ENCODE measurements at places on chromosomes 1 and 21. TPM values are rescaled to one million over a fixed set of nuclear protein-coding genes. Genes with fewer than 3 reads are reported as not detected.

DNA sequence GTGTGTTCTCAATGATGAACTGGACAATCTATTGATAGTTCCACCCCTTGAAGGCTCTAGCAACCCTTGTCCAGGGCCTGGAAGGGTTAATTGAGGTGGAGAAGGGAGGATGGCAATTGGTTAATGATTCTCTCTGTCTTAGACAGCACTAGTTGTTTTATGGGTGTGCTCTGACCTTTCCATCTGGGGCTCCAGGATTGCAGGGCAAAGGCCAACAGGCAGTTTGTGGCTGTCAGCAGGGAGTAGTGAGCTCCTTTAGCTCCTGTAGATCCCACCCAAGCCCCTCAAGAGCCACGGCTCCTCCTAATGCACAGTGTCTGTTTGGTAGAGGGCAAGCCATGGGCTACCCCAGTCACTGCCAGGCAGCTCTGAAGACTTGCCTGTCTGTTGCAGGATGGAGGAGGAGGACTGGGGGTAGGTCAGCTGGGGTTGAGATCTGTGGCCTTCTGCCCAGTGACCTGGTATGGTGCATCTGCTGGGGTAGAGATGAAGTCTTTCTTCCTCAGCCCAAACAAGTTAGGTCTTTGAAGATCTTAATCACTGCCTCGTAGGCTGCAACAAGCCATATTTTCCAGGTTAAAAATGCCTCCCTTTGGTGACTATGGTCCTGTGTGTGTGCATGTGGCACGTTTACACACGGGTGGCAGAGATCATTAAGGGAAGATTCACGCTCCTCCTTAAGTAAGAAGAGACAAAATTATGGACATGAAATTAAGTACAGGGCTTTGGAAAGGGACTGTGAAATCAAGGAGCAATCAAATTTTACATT lies 7.7 kb downstream of the MROH7 start:
- no peaks in the 10 kb centered on the region for H3K36me3 ChIP-seq
- no peak overlapping the region for H3K27ac ChIP-seq

GRCh38 chr1:24161270-24161669 lies 18.3 kb upstream of the IL22RA1 start:
- no peaks in the 10 kb centered on the region for H3K27me3 ChIP-seq
- no peaks in the 10 kb centered on the region for H3K36me3 ChIP-seq
- H3K27ac ChIP-seq: no peak overlapping the region
- DNase-seq: no peak
- H3K4me1 ChIP-seq: no peaks in the 10 kb centered on the region

- H3K27me3 ChIP-seq: peaks cover 5% of the 10 kb centered on the region
- H3K27ac ChIP-seq: no peak overlapping the region
- no peak overlapping the region for H3K4me3 ChIP-seq
- H3K36me3 ChIP-seq: no peaks in the 10 kb centered on the region
- H3K4me1 ChIP-seq: no peaks in the 10 kb centered on the region
- no peak for DNase-seq
Measured at GRCh38 chr1:161267321-161267720, 8.8 kb downstream of the PCP4L1 start.

DNA sequence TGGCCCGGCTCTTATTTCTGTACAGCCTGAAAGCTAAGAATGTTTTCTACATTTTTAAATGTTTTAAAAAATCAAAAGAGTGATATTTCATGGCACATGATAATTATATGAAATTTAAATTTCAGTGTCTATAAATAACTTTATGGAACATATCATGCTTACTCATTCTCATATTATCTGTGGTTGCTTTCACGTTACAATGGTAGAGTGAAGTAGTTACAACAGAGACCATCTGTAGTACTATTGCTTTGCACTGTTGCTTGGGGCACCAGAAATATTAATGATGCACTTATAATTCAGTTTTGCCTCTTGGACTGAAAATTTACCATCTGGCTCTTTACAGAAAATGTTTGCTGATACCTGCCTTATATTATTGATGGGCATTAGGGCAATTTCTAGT lies 481.6 kb downstream of the PLPP3 start:
- H3K4me3 ChIP-seq: no peak overlapping the region
- H3K36me3 ChIP-seq: no peaks in the 10 kb centered on the region
- no peak overlapping the region for H3K27ac ChIP-seq

DNA sequence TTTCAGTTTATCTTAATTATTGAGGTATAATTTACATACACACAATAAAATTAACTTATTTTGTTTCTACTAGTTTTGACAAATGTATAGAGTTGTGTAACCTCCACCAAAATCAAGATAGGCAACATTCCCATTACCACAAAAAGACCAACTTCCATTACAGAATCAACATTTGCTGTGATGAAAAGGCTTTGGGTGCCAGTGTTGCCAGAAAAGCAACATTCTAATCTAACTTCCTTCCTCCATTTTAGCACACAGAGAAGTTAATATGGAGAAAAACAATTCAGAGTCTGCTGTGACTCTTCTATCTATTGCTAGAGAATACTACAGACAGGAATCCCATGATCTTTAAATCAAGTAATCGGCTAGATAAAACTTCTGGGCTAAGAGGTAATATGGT lies 245.3 kb downstream of the RERE start:
- no peak overlapping the region for H3K4me3 ChIP-seq
- H3K4me1 ChIP-seq: peaks cover 16% of the 10 kb centered on the region
- no peak for DNase-seq
- H3K36me3 ChIP-seq: no peaks in the 10 kb centered on the region
- no peaks in the 10 kb centered on the region for H3K27me3 ChIP-seq
- H3K27ac ChIP-seq: no peak overlapping the region

GRCh38 chr1:69513601-69514000 lies 54.1 kb upstream of the LRRC7 start:
- no peak for DNase-seq
- no peaks in the 10 kb centered on the region for H3K27me3 ChIP-seq
- no peak overlapping the region for H3K27ac ChIP-seq

GRCh38 chr1:151619489-151620093 lies 7.7 kb downstream of the SNX27 start:
- H3K4me3 ChIP-seq: no peak overlapping the region
- no peak for DNase-seq
- H3K4me1 ChIP-seq: peaks cover 17% of the 10 kb centered on the region
- H3K27ac ChIP-seq: no peak overlapping the region
- H3K36me3 ChIP-seq: no peaks in the 10 kb centered on the region

DNA sequence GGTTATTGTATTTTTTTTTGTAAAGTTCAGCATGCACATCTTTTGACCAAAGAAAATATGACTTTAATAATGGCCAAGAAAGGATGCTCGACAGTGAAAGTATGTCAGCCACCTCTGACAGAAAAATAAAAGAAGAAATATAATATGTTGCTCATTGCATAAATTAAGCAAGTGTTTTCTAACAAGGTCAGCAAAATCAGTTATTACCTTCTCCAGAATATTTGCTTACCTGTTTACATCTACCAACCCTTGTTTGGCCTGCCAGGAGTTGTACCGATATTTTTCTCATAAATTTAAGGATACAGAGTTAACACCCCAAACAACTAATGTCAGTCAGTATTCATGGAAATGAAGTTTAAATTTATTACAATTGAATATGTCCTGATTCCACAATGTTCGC lies 685.4 kb downstream of the PLA2G4A start:
- DNase-seq: no peak
- no peaks in the 10 kb centered on the region for H3K36me3 ChIP-seq
- no peak overlapping the region for H3K4me3 ChIP-seq
- H3K27me3 ChIP-seq: no peaks in the 10 kb centered on the region
- H3K27ac ChIP-seq: no peak overlapping the region

DNA sequence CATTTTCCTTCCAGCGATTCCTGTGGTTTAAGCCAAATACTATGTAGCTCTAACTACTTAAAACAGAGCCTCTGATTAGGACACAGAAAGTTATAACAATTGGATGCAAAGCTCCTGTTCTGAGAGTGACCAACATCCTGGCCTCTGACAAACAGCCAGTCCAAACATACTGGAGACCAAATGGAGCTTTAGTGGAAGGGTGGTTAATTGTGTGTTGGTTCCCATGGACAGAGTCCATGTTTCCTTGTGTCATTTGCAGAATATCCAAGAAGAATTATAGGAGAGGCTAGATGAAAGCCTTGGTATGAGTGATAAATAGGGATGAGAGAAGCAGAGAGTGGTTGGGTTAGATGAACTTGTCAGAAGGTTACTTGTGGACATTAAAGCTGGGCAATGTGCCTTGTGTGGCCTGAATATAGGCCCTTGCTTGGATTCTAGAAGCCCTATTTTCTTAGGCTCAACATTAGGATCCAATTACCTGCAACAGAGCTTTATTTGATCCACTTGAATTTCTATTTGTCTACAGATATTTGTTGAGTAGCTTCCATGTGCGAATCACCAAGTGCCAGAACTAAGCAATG lies 180.5 kb upstream of the GORAB start:
- H3K36me3 ChIP-seq: no peaks in the 10 kb centered on the region
- H3K27ac ChIP-seq: no peak overlapping the region
- H3K27me3 ChIP-seq: peaks cover 19% of the 10 kb centered on the region
- no peak for DNase-seq

GRCh38 chr1:51792864-51793263 lies 85.7 kb downstream of the NRDC start:
- no peak for DNase-seq
- peaks cover 57% of the 10 kb centered on the region for H3K36me3 ChIP-seq
- H3K4me3 ChIP-seq: no peak overlapping the region
- peak overlapping the region; percentile 42 for H3K27ac ChIP-seq
- H3K27me3 ChIP-seq: no peaks in the 10 kb centered on the region
- peaks cover 10% of the 10 kb centered on the region for H3K4me1 ChIP-seq

DNA sequence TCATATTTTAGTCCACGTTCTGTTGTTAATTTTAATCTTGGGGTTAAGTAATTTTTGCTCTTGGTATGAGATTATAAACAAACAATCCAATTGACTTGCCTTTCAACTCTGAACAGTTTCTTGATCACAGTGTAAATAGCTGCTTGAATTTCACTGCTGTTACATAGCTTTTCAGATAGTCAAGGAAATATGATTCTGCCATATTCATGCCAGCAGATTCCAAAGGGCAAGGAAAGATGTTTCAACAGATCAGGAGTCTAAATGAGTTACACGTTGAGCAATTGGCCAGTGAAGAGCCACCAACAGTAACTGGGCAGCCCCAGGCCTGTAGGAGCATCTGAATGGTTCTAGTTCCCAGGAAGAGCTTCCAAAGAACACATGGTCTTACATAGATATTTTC lies 93.6 kb downstream of the LEPR start:
- H3K36me3 ChIP-seq: no peaks in the 10 kb centered on the region
- H3K4me3 ChIP-seq: no peak overlapping the region
- no peaks in the 10 kb centered on the region for H3K27me3 ChIP-seq
- H3K27ac ChIP-seq: no peak overlapping the region
- H3K4me1 ChIP-seq: no peaks in the 10 kb centered on the region

GRCh38 chr21:35005077-35005476 lies 44.0 kb downstream of the RUNX1 start:
- no peak for DNase-seq
- no peaks in the 10 kb centered on the region for H3K36me3 ChIP-seq
- no peaks in the 10 kb centered on the region for H3K27me3 ChIP-seq

DNA sequence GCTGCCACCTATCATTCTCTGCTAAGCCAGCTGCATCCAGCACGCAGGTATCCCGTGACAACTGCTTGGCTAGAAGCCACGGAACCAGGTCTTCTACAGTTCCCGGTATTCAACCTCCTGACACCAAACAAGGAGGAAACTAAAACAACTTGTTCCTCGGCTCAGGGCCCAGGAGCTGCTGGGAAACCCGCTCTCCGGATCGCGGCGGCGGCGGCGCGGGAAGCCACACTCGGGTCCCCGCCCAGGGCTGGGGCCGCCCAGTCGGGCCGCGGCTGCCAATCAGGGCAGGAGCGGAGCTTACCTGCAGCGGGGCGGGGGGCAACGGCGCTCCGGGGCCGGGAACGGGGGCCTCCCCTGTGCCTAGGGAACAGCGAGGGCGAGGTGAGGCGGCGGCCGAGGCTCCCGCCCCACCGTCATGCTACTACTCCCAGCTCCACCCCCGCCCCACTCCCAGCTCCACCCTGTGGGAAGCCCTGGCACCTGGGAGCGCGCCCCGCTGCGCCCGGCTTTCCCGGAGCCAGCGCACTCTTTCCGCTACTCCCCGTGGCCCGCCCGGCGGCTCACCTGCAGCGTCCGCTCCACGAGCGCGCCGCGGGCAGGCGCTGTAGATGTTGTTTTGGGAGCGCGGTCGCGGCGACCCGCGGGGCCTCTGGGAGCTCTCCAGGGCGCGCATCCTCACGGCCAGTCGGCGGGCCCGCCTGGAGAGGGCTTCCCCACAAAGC lies 12.1 kb downstream of the IL24 start:
- H3K36me3 ChIP-seq: no peaks in the 10 kb centered on the region
- H3K4me1 ChIP-seq: peaks cover 56% of the 10 kb centered on the region
- no peak overlapping the region for H3K4me3 ChIP-seq
- DNase-seq: no peak
- H3K27ac ChIP-seq: no peak overlapping the region
- H3K27me3 ChIP-seq: no peaks in the 10 kb centered on the region

DNA sequence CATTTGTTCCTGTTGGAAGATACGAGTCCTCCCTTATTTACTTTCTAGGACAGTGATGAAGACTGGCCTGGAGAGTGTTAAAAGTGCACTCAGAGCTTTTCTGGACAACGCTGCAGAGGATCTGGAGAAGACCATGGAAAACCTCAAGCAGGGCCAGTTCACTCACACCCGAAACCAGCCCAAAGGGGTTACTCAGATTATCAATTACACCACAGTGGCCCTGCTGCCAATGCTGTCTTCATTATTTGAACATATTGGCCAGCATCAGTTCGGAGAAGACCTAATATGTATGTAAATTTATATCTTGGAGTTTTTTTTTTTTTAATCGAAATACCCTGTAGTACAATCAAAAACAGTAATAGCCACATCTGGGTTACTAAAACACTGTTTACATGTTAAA lies 190.5 kb downstream of the ZP4 start:
- no peak overlapping the region for H3K27ac ChIP-seq
- peaks cover 1% of the 10 kb centered on the region for H3K36me3 ChIP-seq
- H3K4me1 ChIP-seq: no peaks in the 10 kb centered on the region

Gene CCDC185
- total RNA-seq: not detected

Gene MAEL
- not detected for total RNA-seq

Gene ENSA
- total RNA-seq: 249 TPM

Gene CFHR4
- not detected for total RNA-seq

Gene KDF1
- total RNA-seq: not detected

Gene POFUT2
- total RNA-seq: 23.5 TPM

Gene KMO
- total RNA-seq: not detected

Gene CCDC181
- total RNA-seq: 0.31 TPM

Gene LCE3D
- not detected for total RNA-seq
